ENCODE measurements at places on chromosomes 7 and 10. TPM values are rescaled to one million over a fixed set of nuclear protein-coding genes. Genes with fewer than 3 reads are reported as not detected.

Gene HTR5A
- total RNA-seq = not detected

Gene MCM10
- total RNA-seq = 4.2 TPM

Gene SORCS1
- total RNA-seq = 4.2 TPM

Gene SPDYE9
- not detected for total RNA-seq

Gene SPDYE2B
- not detected for total RNA-seq

Gene H2AZ2
- 96.0 TPM for total RNA-seq

Gene MMD2
- not detected for total RNA-seq

Gene GPR26
- total RNA-seq = not detected

Gene TSPAN15
- 72.0 TPM for total RNA-seq

Gene MAGI2
- total RNA-seq = 4.2 TPM

Gene CYP51A1
- 68.9 TPM for total RNA-seq

Gene LEP
- total RNA-seq = under 0.01 TPM

Gene HOXA9
- 7.8 TPM for total RNA-seq

Gene KCNH2
- 7.3 TPM for total RNA-seq

Gene FAM131B
- total RNA-seq = 1.0 TPM

Gene PNLIPRP3
- total RNA-seq = under 0.01 TPM

Gene GSAP
- total RNA-seq = 6.8 TPM

Gene FGL2
- total RNA-seq = 32.4 TPM

Gene GFRA1
- 24.0 TPM for total RNA-seq

Gene SEMA3C
- 266 TPM for total RNA-seq

Gene TMEM236
- total RNA-seq = under 0.01 TPM

Gene NAT16
- not detected for total RNA-seq

Gene ERCC6
- 24.0 TPM for total RNA-seq

Gene MBL2
- total RNA-seq = not detected
